ENCODE measurements at places on chromosomes 7 and 10. TPM values are rescaled to one million over a fixed set of nuclear protein-coding genes. Genes with fewer than 3 reads are reported as not detected.

NEUROG3 gene
- polyA plus RNA-seq, result not detected

GRCh38 chr10:49039409-49039808 is 75.9 kb downstream of the VSTM4 start:
- no peak for DNase-seq

GRCh38 chr10:36886303-36886891 is 239.0 kb upstream of the ANKRD30A start:
- DNase-seq, result no peak

GRCh38 chr7:24842029-24842428 is 84.8 kb upstream of the GSDME start:
- no peak for DNase-seq

SAP25 gene
- 3.3 TPM for polyA plus RNA-seq

GRCh38 chr10:12969951-12970350 is 31.6 kb downstream of the CCDC3 start:
- no peak for DNase-seq

GRCh38 chr7:74343281-74344131 is 54.3 kb downstream of the CLIP2 start:
- DNase-seq, result no peak

DNA sequence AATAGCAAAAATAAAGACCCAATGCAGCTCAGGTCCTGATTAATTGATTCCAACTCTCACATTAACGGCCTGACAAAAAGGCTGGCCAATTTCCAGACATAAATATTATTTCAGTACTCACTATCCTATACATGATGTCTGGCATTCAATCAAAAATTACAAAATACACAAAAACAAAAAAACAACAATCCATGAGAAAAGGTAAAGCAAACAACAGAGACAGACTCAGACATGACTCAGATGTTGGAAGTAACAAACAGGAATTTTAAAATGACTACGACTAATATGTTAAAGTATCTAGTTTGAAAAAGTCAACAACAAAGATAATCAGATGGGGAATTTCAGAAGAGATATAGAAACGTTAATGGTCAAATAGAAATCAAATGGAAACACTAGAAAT is 152.8 kb downstream of the AMPH start:
- DNase-seq, result no peak

FAM24A gene
- not detected for polyA plus RNA-seq

GRCh38 chr7:2063563-2064260 is 169.0 kb downstream of the MAD1L1 start:
- peak; percentile 56 for DNase-seq

HHEX gene
- polyA plus RNA-seq, result 8.0 TPM

AUTS2 gene
- polyA plus RNA-seq, result 182 TPM

GRCh38 chr10:13528875-13529713 is at the start of gene BEND7:
Gene BEND7, minus strand, starts transcription at chr10:13529014. Its CDS starts 481 bp downstream, at chr10:13528533.
- no peak for DNase-seq

DNA sequence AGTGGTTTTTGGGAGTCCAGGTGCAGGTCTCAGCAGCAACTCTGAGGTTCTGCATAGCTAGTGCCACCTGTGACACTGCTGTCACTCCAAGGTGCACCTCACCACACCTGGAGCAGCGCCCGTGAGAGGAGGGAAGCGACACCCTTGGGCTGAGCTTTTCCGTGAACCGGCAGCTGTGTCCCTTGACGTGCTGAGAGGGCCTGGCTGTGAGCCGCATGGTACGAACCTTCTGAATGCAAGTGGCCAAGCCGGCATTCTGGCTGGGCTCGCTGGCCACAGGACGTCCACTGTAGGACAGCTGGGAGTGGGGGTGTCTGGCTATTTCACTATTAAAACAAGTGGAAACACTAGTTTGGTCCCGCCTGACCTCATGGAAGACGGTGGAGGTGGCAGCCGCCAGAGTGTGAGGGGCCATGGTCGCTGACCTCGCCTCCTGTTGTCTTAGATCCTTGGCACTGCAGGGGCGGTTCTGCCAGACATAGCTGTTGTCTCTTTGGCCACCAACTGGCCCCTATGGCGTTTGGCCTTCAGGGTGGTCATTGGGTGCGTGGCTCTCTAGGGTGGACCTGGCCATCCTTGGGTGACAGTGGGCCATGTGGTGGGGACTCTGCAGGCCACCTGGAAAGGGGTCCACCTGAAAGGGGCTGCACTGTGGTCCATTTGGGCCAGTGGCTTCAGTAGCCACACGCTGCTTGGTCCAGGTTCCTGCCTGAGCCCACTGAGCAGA is 12.9 kb downstream of the INPP5A start:
- no peak for DNase-seq

OR9A2 gene
- polyA plus RNA-seq, result not detected

Data from muscle of arm (tissue), 14 donors.